Amygdala (tissue), 56 donors: ENCODE measurements at places on chromosomes 3 and 15.

DNA sequence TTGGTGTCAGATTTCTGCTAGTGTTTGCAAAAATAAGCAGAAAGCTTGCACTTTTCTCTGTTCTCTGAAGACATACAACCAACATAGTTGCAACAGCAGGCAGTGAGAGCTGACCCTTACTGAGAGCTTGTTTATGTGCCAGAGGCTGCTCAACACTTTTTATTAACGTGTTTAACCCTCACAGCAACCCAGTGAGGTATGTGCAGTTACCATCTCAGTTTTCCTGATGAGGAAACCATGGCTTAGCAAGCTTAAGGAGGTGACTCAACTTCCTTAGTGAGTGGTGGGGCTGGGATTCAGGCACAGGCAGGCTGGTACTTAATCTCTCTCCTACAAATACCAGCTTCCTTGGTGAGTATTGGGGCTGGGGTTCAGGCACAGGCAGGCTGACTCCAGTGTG lies 158.1 kb upstream of the CTDSPL start:
- no peak for DNase-seq

DNA sequence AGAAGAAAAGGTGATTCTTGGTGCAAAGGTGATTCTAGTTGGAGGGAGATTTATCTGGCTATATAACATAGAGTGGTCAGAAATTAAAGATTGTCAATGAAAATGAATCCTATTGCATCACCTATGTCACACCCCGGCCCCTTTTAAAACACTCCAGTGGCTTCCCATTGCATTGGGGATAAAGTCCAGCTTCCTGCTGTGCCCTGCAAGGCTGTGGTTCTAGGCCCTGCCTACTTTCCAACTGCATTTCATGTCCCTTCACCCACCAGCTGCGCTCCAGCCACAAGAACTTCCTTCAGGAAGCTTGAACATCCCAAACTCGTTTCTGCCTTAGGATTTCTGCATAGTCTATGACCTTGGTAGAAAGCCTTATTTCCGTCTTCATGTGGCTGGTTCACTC lies 118.7 kb upstream of the UMPS start:
- DNase-seq: no peak

- DNase-seq: no peak
Observed at GRCh38 chr3:15108869-15109268, 9.9 kb upstream of the RBSN start.

GRCh38 chr3:78665101-78665500 lies 1102.7 kb downstream of the ROBO1 start:
- DNase-seq: no peak

DNA sequence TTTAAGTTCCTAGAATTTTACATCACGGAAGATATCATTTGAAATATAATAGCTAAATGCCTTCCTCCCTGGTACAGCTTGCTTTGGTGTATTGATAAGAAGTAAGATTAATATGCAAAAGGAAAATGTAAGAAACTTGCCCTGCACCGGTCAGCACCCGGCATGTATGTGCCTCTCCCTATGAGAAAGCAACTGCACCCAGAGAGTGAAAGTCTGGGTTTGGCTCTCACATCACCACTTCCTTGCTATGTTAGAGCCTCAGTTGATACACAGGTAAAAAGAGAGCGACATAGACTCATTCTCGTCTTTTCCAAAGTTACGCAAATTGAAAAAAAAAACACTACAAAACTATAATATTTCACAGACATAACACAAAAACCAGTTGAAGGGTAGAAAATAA lies 96.7 kb downstream of the FOXP1 start:
- DNase-seq: no peak

DNA sequence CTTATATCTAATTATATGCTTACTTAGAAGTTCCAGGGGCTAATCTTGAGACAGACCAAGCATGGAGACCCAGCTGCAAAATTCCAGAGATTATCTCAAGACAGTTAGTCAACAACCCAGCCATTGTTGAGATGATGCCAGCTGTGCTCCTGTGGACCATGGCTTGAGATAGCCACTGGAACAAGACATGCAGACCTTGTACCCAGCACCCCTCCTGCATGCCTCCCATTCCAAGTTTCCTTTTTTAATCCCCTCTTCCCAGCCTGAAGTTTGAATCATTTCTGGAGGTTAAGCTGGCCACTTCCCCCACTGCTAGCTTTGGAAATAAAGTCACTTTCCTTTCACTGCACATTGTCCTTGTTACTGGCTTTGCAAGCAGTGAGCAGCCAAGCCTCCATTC lies 53.8 kb downstream of the IMPG2 start:
- DNase-seq: no peak

DNA sequence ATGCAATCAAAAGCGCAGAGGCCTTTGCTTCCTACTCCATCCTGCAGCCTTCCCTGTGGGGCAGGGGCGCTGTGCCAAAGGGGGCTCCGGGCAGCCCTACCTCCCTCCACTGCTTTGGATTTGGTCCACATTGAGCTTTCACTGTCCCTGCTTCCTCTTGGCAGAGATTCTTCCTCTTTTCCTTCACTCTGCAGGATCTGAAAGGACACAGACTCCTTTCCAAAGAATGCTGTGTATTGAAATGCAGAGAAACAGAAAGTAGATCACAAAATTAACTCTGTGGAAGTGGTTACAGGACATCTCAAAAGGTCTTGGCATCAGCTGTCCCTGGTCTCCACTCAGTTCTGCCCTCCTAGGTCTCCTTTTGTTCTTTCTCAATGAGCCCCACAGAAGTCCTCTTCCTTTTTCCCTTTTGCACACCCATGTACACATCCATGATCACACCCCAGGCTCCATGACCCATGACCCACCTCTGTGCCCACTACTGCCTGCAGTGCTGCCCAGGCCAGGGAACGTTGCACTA lies 64.1 kb downstream of the CCR1 start:
- peak; percentile 8 for DNase-seq
